T-helper 17 cell (primary cell): ENCODE measurements at places on chromosomes 6 and 20.

DNA sequence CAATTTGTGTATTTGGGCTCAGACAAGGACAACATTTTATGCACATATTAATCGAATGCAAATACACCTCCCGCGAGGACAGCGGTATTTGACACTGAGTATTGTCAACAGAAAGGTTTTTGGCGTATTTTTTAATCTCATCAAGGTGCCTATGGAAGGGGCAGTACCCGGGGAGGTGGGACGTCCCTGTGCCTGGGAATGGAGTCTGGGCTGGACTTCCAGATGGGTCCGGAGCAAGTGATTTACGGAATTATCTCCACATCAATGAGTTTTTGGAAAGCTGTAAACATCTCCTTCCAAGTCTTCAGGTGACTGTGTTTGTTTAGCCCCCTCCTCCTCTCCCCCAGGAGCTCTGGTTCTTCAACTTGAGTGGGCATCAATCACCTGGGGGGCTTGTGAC, 39.8 kb downstream of the PRR18 start:
- DNase-seq = no peak

DNA sequence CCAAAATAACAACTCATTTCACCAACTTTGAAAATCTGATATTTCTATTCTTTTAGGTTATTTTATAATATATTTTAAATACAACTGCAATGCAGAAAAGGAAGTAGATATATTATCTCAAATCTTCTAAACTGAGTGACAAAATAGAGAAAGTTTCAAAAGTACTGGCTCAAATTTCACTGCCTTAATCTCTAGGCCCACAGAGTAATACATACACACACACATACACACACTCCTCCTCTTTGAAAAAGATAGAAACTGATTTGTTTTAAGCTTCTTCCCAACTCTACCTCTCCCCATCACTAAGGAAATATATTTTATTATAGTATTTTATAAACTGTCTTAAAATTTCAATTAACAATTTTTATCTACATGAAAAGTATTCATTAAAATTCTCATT, 36.2 kb downstream of the ARHGAP18 start:
- no peak for DNase-seq

DNA sequence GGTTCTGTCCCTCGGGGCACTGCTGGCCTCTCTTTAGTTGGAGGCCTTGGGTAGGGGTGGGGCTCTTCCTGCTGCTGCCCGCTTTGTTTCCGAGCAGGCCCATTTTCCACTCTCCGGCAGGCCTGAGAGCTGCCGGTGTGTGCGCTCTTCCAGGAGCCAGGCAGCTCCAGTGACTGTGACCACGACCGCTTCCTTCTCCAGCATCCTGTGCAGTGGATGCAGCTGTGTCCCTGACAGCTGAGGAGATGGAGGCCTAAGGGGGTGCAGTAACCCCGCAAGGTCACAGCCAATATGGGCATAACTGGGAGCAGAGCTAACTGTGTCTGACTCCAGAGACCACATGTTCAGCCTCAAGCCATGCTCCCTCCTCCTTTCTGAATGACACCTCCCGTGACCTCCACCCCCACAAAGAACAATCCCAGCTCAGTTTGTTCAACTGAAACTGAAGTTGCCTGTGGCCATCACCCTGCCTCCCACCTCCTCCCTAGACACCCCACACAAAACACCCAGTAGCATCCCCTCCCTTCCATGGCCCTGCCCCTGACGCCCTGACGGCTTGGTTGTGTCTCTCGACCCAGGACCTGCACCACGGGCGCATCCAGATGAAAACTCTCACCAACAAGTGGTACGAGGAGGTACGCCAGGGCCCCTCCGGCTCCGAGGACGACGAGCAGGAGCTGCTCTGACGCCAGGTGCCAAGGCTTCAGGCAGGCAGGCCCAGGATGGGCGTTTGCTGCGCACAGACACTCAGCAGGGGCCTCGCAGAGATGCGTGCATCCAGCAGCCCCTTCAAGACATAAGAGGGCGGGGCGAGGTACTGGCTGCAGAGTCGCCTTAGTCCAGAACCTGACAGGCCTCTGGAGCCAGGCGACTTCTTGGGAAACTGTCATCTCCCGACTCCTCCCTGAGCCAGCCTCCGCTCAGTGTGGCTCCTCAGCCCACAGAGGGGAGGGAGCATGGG, 27.8 kb downstream of the SPATA2 start:
- DNase-seq = no peak

DNA sequence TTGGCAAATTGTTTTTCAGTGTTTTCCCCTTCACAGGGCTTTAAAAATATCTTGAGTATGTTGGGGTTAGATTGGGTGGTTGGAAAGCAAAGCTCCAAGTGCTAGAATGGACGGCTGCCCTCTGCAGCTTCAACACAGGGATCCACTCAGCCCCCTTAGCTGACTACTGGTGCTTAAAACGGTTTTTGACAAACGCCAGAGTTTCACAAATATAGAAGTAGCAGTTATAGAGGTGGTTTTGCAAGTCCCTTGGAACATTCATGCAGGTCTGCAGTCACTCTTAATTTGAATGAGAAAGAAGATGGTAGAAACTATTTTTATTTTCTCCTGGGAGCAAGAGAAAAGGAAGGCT, 175.9 kb downstream of the ARID1B start:
- no peak for DNase-seq

DNA sequence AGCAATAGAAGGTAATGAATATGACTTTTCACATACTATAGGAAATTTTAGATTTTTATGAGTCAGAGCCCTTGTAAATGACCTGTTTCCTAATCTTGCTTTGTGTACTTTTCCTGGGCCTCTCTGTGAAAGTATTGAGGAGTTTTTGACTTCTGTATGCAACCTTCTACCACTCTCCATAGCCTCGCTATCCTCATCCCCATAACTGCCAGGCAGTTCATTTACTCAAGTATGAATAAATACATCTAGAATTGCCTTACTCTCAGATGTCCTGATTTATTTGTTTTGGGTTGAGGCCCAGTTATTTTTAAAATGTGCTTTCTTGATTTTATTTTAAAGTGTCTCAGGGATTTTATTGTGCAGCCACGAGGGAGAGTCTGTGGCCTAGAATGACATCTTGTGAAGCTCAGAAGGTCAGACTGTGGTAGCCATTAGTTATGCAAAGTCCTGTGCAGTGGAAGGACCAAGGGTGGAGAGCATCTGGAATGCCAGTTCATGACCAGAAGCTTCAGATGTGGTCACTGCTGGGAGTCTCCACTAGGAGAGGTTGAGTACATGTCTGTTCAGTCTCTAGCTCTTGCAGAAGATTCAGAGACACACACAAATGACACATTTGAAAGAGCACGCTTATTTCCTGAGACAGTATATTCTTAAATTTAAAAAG, 346.2 kb upstream of the IMPG1 start:
- no peak for DNase-seq

DNA sequence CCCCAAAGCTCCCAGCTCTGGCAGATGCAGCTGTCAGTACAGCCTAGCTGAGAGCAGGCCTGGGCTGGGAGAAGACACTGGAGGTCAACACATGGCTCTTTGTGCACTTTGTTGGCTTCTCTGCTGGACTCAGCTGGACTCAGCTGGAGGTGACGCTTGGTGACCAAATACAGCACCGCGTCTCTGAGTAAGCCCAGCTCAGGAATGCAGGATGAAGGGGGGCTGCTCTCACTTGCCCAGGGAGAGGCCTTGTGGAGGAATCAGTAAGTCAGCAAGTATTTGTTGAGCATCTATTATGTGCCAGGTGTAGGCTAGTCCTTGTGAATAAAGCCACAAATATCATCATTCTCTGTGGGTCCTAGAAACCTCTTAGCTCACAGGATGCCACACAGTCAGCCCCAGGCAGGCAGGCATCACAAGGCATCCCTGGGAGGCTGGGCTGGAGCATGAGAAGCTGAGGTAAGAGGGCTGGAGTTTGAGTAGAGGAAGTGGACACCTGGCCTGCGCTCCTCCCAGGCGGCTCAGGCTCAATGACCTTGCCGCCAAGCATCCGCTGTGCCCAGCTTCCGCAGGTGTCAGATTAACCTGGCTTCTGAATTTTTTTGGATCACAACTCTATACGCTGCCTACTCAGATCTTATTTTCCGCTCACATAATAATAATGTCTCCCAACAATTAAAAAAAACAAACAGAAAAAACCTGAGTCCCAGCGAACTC, 95.4 kb downstream of the TMEM170B start:
- no peak for DNase-seq

DNA sequence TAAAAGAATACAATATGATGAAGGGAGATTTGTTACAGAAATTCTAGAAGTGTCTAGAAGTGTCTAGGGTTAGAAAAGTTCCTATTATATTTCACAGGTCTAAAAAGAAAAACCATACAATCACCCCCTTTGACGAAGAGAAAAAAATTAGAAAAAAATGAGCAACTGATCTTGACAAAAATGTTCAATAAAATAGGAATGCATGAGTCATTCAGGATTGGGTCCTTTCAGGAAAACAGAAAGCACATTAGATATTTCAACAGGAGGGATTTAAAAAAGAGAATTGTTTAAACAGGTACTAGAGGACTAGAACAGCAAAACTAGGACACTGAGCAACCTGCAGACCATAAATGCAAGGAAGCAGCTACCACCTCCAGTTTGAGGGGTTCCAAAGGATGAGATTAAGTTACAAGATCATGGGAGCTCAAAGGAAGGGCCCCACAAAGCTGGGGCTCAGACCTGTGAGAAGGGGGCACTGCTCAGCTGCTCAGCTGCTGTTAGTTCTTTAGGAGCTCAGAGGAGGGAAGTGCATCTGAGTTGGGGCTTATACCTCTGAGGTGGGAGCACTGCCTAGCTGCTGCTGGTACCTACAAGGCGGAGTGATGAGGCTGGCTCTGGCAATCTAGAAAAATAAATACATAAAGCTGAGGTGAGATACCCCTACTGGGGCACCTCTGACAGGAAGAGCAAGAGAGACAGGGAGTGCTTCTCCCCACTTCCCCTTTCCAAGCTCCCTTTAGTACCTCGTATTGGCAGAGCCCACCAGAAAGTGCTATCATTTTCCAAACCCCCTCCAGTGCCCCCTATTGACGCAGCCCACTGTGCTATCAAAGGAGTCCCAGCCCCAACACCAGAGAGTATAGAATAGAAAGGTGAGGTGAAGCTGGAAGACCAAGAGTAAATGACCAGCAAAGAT, 27.1 kb upstream of the BEND6 start:
- DNase-seq = no peak

DNA sequence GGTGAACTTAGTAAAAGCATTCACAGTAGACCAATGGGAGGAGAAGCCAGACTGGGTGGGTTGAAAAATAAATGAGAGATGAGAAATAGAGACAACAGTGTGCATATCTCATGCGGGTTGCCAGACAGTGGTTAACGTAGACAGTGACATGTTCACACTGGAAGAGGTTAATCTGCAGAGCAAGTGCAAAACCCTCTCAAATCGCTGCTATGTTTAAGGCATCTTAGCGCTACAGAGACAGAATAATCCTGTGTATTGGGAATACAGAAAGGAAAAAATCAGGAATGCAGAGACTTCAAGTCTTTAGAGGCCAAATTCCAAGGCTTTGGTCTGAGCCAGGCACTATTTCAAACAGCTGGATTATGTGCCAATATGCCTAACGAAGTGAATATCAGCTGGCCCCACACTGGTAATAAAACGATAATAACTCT, 107.1 kb downstream of the TSHZ2 start:
- no peak for DNase-seq

DNA sequence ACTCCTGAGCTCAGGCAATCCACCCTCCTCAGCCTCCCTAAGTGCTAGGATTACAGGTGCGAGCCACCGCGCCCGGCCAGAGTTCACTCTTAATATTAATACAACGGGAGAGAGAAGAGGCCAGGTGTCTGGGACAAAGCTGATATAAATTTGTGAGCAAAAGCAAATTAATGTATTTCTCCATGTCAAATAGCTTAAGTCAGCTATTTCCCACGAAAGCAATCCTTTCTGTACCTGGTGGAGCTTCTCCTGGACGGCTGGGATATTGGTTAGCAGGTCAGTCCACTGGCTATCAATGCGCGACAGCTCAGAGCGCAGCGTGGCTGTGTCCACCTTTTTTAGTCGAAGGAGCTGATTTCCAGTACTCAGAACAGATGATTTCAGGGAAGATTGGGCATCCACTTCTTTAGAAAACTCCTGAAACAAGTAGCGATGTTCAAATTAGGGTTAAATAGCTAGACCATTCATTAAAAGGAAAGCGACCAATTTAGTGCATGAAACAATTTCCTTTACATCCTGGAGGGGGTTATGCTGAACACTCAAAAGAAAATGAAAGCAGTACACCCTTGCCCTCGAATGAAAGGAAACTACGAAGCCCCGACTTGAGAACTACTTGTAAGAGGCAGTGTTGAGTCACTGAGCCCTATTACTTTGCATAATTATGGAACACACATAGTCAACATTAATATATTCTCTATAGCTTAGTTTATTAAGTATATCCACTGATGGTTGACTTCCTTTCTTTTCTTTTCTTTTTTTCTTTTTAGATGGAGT, 403.4 kb downstream of the SYNE1 start:
- DNase-seq = no peak

- DNase-seq = no peak
Observed at GRCh38 chr6:10418862-10419748, 4.2 kb upstream of the TFAP2A start.
